ENCODE measurements at places on chromosomes 3 and 15.

- peak; percentile 38 for DNase-seq
Observed at GRCh38 chr3:138935863-138936740, 10.8 kb downstream of the FOXL2 start.

DNA sequence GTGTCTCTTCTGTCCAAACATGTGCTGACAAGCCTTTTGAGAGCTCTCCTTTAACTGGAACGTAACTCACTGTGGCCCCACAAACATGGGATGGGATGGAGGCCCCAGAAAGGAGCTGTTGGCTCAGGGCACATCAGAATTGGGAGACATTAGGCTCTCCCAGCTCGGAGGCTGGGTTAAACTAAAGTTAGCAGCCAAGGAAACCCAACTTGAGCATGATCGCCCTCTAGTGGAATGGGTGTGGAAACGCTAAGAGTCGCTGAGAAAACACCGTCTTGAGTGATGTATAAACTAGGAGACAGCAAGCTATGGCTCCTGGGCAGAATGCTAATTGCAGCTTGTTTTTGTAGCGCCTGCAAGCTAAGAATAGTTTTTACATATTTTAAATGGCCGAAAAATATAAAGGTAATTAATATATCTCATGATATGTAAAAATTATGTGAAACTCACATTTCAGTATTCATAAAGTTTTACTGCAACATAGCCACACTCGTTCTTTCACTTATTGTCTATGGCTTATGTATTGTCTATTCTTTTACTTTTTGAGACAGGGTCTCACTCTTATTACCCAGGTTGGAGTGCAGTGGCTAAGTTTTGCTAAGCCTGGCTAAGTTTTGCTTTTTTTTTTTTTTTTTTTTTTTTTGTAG lies 138.8 kb upstream of the HACD2 start:
- peak; percentile 71 for DNase-seq

GRCh38 chr15:40060236-40060961 lies 21.4 kb upstream of the SRP14 start:
- no peak for DNase-seq

DNA sequence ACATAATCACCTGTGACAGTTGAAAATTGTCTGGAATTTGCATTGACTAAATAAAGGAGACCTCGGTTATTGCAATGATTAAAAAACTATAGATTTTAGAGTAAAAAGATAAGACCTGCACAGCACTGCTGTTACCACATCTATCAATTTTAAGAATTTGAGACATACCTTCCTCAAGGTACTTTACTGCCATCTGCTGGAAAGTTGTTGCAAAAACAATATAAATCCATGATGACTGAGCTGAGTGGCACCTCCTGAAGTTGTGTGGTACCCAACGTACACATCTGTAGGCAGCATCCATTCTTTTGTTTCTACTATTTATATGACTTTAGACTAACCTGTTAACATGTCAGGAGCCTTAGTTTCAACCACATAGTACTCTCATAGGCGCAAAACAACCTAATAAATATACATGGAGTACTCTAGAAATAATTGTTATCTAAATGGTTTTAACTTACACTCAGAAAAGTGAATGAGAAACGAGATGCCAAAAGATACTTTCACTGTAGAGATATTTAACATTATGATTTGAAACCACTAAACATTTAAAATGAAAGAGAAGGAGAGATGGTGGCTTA lies 106.7 kb downstream of the GHSR start:
- DNase-seq = peak; percentile 59

GRCh38 chr3:65352951-65353350 lies 665.2 kb upstream of the ADAMTS9 start:
- no peak for DNase-seq

DNA sequence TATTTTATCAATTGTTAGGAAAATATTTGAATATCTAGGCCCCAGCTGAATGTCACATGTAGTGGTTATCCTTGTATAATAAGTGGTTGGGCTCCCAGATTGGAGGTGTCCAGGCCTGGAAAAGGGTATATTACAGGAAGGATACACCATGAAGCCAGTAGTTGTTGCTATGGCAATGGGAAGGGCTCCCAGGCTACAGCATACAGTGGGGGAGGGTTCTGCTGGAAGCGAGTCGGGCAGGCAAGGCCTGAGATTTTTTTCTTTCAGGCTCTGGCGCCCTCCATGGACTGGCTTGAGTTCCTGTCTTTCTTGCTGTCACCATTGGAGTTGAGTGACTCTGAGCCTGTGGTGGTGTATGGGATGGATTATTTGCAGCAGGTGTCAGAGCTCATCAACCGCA lies 8.9 kb downstream of the ECE2 start:
- peak; percentile 39 for DNase-seq

DNA sequence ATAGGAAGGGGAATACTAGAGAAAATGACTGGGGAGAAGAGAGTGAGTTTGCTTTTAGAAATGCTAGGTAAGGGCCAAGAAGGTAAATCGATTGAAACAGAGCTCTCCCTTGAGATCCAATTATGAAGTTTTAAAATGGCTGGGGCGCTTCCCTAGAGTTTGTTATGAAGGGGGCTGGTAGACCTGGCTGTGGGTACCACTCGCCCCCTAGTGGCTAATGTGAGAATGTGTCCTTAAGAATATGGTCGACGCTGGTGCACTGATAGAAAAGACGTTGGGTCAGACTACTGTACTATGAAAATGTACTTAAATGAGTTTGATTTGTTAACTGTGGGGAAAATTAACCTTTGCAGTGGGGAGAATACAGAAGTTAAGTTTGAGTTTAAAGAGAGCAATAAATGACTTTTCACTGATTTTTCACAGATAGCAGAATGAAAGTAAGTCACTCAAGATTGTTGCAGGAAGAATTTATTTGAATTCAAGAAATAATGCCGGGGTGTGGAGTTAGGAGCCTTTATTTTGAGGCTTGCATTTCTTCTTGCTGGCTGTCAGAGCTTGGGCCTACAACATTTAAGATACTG lies 9.2 kb downstream of the TMPRSS7 start:
- peak; percentile 61 for DNase-seq

DNA sequence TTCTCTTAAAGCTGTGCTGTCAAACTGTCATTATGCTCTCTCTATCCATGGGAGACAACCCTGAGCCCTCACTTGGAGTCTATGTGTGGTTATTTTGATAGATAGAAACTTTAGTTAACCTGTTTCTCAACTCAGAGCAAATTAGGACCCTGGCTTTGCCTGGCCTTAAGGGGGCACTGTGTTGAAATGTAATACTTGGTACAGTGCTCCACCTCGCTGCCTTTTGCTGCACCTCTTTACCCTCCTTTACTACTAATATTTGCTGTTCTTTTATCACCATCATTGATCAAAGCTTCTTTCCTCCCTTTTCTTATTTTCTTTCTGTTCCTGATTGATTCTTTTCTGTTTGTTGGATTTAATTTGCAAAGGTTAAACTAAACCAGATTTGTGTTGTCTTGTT lies 34.3 kb downstream of the STT3B start:
- DNase-seq = no peak

GRCh38 chr3:135667061-135667460 lies 298.5 kb upstream of the PPP2R3A start:
- no peak for DNase-seq

DNA sequence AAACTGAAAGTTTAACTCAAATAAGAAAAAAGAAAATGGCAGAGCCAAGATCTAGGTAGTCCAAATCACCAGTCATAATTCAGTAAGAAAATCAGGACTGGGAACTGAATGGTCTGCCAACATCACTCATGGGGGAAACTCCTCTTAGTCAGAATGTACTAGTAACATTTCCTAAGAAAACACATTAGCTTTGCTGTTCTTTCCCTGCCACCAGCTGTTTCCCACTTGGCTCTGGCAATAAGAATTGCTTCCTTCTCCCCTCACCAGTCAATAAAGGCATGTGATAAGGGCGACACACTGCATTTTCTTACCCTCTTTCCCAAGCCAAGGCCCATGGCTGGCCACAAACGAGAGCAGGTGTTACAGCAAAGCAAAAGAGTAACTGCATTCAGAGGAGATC lies 46.1 kb downstream of the PIK3R4 start:
- DNase-seq = peak; percentile 4
